ENCODE measurements at places on chromosomes 6 and 20.

- no peak for DNase-seq
Measured at GRCh38 chr6:34600796-34601195, 44.7 kb upstream of the SPDEF start.

- no peak for DNase-seq
Measured at GRCh38 chr20:22833851-22834250, 201.3 kb upstream of the SSTR4 start.

DNA sequence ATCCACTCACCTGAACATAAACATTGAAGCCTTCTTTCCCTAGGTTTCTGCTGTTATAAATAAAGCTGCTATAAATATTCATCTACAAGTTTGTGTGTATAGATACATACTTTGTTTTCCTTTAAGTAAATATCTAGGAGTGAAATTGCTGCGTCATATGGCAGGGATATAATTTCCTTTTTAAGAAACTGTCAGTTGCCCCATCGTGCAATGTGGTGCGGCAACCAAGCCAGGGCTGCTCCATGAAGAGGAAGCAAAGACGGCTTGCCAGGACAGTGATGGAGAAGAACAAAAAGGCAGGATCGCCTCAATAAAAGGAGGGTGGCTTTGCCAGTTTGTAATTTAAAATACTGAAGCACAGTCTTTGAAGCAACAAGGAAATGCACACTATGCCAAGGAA lies 36.6 kb downstream of the CITED2 start:
- DNase-seq = no peak

- no peak for DNase-seq
Measured at GRCh38 chr6:99885051-99885450, 109.0 kb downstream of the MCHR2 start.

GRCh38 chr6:74549746-74550145 lies 656.1 kb downstream of the COL12A1 start:
- DNase-seq = no peak

DNA sequence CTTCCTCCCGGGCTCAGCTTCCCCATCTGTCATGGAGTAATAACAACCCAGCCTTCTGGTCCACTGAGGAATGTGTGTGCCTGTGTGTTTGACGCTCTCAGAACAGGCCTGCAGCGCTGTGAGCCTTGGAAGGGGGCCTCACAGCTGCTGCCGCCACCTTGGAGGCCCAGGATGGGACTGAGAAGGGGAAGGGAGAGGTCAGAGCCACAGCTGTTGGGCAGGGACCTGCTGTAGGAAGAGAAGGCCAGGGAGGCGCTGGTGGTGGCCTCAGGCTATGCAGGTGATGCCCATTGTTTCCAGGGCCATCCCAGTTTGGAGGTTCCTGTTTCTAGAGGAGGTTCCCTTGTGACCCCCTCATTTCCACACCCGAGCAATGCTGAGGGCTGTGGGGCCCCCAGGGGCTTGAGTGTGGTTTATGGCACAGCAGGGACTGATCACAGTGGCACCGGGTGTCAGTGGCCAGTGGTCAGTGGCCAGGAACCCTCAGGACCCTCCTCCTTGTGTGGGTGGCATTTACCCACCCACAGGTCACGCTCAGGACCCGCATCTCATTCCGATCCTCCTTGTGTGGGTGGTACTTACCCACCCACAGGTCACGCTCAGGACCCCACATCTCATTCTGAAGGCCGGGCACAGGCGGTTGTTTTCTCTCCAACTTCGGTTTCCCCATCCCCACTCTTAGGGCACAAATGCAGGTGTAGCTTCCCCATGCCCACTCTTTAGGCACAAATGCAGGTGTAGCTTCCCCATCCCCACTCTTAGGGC lies 14.0 kb downstream of the TPD52L2 start:
- DNase-seq = no peak

- DNase-seq = no peak
Measured at GRCh38 chr20:35176132-35176531, 4.3 kb downstream of the PROCR start.

GRCh38 chr6:168791917-168792316 lies 350.9 kb downstream of the SMOC2 start:
- no peak for DNase-seq

DNA sequence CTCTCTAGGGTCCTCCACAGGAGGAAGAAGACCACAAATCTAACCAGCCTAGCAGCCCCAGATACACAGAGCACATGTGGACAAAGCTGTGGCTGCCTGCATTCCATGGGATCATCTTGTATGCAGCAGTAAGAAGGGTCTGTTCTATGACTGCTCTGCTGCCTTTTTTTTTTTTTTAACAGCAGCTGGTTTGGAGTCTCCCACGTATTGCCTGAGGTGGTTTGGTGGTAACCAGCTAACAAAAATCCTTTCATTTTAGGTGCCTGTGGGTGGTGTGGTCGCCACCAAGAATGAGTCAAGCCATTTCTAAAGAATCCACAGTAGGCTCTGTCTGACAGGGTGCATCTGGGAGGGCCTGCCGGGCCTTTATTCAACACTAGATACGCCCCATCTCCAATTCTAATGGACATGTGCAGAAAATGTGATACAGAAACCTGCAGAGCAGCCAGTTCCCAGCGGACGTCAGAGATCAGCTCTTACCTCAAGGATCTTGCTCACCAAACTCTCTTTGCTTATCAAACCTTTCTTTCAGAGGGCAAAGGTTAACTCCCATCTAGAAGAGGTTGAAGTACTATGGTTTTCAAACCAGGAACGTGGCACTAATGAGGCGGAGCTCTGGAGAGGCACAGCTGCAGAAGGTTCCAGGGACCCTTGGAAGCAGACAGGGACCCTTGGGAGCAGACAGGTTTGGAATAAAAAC lies 32.0 kb downstream of the GNAS-AS1 start:
- peak; percentile 67 for DNase-seq

DNA sequence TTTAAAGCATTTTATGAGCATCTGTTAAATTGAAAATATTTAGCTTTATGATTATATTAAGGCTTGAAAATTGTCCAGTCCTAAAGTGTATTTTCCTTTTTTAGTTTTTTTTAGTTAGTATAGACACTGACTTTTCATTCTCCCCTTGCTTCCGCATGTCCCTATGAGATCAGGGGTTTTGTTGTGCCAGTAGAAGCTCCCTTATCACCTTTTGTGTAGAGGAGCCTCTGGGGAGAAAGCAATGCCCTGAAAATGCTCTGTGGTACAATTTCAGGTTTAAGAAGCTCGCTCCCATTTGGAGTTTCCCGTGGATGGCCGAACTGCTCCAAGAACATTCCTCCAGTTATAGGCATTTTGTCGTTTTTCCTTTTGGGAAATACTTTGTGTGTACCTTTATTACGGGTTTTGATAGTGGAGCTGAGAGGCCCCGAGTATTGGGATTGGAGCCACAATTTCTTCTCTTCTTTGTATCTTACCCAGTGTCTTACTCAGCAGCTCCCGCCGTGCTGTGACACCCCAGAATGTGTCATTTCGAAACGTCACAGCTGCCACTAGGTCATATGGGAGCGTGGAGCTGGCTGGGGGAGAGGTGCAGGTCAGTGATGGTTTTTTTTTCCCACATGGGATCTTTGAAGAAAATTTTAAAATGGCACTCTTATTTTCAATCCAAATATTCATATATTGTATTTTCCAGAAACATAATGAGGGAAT lies 49.9 kb downstream of the RPRD1B start:
- no peak for DNase-seq

Measured in AG09309 (cell line).